NCI-H526 (cell line): ENCODE measurements at places on chromosomes 11 and 22.

- peak; percentile 71 for DNase-seq
Observed at GRCh38 chr11:794766-795633, 3.1 kb downstream of the SLC25A22 start.

DNA sequence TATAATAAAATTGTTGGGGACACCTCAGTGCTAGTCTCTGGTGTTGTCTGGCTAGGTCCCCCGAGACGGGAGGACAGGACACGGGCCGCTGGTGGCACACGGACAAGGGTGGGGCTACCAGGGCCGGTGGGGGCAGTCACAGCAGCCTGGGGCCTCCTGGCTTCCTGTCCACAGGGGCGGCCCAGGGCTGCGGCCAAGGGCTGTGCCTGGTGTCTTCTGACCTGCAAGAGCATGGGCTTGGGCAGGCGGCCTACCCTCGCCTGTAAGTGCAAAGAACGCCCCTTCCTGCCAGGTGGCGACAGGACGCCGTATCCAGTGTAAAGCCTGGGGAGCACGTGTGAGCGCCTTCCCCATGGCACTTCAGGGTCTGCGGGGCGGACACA is 3.6 kb downstream of the LRFN4 start:
- DNase-seq, result peak; percentile 33

DNA sequence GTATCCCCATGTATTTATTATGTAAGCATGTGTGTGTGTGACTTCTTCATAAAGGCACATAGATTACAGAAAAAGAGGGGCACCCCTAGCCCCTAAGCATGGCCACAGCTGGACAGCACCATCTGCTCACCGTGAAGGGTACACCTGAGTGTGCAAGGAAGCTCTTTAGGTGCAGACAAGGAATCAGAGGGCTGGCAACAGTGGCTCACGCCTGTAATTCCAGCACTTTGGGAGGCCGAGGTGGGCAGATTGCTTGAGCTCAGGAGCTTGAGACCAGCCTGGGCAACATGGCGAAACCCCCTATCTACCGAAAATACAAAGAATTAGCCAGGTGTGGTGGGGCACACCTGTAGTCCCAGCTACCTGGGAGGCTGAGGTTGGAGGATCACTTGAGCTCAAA is 56.3 kb downstream of the DGCR2 start:
- DNase-seq, result no peak

- DNase-seq, result no peak
Observed at GRCh38 chr22:24500277-24500820, 5.2 kb downstream of the UPB1 start.

DNA sequence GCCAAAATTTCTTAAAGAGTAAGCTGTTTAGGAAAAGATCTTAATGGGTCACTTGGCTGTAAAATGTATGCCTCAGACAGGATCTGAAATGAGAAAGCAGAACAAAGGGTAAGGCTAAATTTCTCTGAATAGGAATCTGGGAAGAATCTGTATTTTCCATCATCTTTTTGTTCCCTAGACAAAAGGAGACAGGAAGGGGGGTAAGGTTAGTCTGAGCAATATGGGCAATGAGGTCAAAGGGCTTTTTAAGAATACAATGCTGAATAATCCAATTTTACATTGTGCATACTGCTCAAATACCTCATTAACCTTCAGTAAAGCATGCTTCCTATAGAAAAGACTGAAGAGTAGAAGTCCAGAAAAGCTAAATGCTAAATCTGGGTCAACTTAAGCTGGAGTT is 34.6 kb downstream of the CLDN25 start:
- no peak for DNase-seq

DNA sequence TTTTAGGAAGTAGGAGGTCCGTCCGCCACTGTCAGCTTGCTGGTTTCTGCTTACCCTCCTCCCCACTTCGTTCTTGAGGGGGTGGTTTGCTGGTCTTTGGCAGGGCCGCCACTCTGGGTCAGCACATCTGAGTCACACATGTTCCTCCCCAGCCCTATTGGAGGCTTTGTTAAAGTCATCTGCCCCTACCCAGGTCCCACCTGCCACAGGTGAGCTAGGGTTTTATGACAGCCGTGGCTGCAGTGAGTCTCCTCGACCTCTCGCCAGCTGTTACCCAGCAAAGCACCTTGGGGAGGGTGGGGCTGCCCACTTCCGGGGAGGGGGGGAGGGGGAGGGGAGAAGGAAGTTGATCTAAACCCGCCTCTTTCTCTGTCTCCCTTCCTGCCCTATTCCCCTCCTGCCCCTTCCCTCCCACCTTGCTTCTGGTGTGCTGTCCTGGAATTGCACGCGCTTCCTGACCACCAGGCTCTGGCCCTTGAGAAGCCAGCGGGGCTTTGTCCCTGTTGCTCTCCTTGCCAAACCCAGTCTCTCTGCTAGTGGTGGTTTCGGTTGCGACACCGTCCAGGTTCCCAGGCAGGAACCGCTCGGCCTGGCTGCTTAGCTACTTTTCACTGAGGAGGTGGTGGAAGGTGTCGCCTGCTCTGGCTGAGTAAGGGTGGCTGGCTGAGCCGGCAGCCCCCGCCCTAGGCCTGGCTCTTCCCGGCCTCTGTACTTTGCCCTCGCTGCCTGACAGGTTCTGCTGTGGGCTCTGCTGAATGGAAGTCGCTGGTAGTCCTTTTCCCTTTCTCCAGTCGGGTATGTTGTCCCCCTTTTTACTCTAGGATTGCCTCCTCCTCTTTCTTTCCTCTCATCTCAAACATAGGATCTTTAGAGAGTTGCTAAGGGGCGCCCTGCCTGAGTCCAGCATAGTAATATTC is 28.5 kb downstream of the RCOR2 start:
- peak; percentile 92 for DNase-seq

GRCh38 chr11:94673951-94674491 is 94.1 kb upstream of the AMOTL1 start:
- no peak for DNase-seq

GRCh38 chr22:18947905-18948304 is 11.8 kb upstream of the PRODH start:
- no peak for DNase-seq

GRCh38 chr22:27644566-27644965 is 157.0 kb downstream of the MN1 start:
- DNase-seq, result no peak

GRCh38 chr22:24186352-24186740 is 5.1 kb downstream of the SUSD2 start:
- no peak for DNase-seq

GRCh38 chr11:36356201-36356600 is 60.1 kb downstream of the PRR5L start:
- DNase-seq, result no peak

- no peak for DNase-seq
Observed at GRCh38 chr11:35932681-35933319, 11.1 kb upstream of the LDLRAD3 start.

DNA sequence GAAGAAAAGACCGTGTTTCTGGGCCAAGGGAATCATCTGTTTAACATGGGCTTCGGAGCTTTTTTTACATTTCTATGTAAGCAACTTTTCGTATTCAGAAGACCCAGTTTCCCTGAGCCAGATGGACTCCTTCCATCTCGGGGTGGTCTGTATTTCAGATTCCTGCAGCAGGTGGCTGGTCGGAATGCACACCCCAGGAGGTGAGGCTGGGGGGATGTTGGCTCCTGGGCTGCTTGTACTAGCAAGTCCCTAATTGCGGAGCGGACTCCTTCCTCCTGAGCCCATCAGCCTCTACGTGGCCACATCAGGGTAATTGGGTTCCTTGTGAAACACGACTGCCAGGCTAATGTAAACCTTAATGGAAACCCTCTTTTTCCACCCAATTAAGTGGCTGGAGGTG is 58.7 kb downstream of the PARVB start:
- no peak for DNase-seq

GRCh38 chr11:119764108-119764868 is 35.3 kb upstream of the NECTIN1 start:
- peak; percentile 90 for DNase-seq

- DNase-seq, result peak; percentile 43
Observed at GRCh38 chr11:94786264-94787126, 18.3 kb downstream of the AMOTL1 start.

DNA sequence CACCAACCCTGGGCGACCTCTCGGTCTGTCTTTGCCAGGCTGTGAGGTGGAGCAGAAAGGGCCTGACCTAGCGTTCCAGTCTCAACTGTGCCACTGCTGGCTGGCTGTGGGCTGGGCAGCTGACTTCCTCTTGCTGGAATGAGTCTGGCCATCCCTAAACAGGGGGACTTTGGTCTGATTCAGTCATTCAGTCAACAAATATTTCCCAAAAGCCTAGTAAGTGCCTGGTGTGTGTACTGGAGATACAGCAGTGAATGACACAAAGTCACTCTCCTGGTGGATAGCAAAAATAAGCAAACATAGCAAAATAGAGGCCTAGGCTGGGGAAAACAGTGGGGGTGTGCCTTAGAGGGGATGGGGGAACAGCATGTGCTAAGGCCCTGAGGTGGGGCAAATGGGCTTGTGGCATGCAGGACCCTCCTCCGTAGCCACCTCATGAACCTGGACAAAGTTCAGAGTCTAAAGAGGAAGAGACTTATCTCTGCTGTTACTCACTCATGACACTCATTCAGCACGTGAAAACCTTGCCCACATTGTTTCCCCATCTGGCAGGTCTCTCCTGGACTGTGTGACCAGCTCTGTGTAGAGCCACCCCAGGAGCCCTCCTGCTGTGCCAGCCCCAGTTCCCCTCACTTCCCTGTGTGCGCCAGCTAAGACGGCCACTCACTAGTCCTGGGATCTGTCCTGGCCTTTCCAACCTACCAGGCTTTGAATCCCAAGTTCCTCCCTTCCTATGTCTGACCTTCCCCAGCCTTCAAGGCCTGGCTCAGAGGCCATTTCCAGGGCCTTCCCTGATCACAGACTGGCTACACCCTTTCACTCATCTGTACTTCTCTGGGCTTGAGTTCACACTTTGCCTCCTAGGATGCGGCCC is 4.7 kb downstream of the GUCD1 start:
- no peak for DNase-seq

DNA sequence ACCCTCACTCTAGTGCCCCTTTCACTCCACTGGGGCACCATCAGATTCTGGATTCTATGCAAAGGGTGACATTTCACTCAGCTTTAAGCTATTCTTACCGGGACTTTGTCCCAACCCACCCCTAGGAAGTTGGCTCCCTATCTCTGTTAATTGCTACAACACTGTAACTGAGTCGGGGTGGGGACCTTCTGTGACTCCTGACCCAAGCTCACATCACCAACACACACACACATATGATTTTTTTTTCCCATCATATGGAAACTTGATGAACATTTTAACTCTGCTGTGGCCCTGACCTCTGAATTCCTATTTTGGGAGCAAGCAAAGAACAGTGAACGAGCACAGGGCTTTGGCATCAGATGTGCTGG is 16.6 kb downstream of the USH1C start:
- no peak for DNase-seq

DNA sequence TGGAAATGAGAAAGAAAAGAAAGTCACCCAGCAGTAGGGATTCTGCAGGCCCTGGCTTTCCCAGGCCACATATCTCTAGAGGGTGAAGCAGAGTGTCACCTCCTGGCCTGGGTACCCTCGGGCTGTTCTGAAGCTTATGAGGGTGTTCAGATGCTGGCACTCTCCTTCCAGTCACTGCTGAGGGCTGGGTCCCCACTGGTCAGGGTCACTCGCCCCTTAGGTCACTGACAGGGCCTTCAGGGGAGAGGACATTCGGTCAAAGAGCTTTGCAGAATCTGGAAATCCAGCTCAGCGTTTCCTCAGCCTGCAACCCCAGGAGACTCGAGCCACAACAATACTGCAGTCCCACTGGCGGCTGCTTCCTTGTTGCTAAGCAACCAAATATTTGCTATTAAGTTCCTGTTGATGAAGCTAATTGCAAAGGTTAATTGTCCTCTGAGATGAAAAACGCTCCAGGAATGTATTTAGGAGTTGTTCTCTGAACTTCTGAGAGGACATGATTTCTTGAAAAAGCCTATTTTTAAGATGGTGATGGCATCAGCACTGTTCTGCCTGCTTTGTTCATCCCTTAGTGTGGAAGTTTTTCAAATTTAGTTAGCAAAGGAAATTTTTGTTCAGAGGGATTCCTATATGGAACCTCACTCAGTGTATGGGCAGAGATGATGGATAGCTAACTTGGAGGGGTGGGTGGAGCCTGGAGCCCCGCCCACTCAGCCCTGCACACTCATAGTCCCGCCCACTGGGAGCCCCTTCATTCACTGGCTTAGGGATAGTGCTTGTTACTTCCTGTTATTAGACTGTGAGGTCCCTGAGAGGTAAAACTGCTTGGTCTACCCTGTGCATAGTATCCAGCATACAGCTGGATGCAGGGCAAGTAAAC is 109.2 kb downstream of the CSNK2A3 start:
- peak; percentile 62 for DNase-seq

DNA sequence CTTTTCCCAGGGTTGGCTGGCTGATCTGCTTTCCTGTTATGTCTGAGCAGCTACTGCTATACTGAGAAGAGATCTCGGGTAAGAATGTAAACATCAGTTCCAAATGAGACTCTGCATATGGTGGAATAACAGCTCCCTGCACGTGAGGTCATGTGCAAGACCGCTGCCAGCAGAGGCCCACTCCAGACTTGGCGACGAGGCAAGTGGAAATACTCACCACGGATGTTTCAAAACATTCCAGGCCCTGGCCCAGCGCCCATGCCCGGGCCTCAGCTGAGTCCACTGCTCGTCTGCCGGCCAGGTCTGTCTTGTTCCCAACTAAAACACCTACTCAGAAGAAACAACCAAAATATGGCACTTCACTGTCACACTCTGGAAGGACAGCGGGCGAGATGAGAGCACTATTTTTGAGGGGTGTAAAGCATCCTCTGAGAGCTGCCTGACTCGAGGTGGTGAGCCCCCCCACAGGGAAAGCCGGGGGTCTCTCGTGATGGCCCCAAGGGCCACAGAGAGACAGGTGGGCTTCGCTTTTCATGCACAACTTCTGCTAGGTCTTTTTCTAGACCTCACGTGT is 13.1 kb downstream of the IFT27 start:
- no peak for DNase-seq

DNA sequence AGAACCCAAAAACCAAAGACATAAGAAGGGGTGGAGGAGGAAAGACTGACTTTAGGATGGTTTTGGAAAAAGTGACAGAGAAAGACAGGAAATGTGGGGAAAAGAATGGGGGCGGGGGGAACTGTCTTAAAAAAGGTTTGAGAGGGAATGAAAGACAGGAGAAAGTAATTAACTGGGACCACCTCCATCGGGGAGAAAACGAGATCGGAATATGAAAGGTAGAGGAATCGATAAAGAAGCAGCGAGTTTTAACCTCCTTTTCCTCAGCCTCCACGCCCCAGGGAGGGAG is 524 bp downstream of the MTMR2 start:
- DNase-seq, result no peak

GRCh38 chr11:34259087-34259486 is 98.7 kb downstream of the ABTB2 start:
- no peak for DNase-seq

- DNase-seq, result no peak
Observed at GRCh38 chr11:2451336-2451735, 6.5 kb downstream of the KCNQ1 start.

DNA sequence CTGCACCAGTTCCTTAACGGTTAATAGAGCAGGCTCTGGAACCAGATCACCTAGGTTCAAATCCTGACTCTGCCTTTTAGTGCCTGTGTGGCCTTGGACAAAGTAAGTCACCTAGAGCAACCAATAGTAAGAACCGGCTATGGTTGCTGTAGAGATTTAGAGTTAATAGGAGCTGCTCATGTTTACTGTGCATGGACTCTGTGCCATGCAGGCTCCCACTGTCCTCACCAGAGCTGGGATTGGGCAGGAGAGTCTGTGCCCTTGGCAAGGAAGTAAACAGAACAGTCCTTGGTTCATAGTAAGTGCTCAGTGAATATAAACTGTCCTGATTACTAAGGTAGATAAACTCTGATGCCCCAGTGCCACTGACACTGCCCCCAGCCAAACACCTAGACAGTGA is 1.4 kb upstream of the TP53I11 start:
- no peak for DNase-seq
